ENCODE measurements at places on chromosomes 11 and 22.

DNA sequence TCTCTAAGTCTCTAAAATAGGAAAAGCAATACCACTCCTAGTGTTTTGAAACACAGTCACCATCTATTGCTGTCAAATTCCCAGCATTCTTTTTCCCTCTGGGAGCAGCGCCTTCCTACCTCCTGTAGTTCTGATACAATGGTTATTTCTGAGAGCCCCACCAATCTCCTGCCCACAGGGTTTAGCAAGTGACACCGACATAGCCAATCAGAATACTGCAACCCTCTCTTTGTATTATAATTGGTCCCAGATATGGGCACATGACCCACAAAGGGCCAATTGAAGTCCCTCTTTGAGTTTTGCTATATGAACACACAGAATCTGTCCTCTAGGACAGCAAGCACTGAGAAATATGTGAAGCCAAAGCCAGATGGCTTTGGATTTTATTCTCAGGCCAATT lies 16.9 kb upstream of the ARHGAP42 start:
- no peak for DNase-seq

DNA sequence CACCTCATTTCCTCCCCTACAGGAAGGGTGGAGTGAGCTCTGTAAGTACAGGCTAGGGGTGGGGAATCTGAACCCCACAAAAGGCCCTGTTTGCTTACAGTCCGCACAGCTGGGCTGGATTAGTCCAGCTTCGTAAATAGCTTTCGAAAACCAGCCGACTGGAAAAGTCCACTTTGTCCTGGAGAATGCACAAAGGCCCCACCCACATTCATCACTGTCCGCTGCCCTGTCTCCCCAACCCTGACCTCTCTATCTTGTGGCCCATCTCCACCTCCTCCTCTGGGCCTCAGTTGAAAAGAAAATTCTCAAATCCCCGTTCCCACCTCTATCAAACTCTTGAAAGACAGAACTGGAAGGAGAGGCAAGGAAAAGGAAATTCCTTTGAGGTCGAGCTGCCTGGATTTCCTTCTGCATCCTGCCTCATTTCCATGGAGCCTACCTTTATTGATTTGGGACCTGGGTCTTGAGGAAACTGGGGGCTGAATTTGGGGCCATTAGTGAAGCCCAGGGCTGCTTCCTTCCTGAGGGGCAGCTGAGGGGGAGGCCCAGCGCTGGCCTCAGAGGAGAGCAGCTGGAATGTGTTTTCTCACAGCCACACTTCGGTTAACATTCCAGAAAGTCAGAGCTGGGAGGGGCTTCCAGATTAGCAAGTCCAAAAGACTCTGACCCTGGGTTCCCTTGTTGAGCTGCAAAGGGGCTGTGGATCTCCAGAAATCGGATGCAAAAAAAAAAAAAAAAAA lies 147.6 kb downstream of the FBXO7 start:
- no peak for DNase-seq

GRCh38 chr11:1672613-1673350 lies 24.2 kb upstream of the KRTAP5-6 start:
- no peak for DNase-seq

DNA sequence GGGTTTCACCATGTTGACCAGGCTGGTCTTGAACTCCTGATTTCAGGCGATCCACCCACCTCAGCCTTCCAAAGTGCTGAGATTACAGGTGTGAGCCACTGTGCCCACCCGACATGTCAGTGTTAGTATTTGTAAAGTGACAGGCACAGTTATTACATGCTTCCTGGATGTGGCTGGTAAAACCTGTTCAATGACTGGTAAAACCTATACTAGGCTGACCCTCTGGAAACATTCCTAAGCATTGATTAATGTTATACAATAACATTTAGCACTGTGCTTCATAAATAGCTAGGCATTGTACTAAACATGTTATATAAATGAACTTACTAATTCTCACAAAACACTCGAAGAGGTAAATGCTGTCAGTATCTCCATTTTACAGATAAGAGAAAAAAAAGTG lies 20.9 kb upstream of the JHY start:
- DNase-seq, result no peak

- DNase-seq, result no peak
These were observed 7.1 kb upstream of the MUC15 start for GRCh38 chr11:26578998-26579661.
